T-cell (primary cell): ENCODE measurements at places on chromosomes 4 and X. TPM values are rescaled to one million over a fixed set of nuclear protein-coding genes. Genes with fewer than 3 reads are reported as not detected.

NRK gene
- total RNA-seq: not detected

GAB1 gene
- 0.96 TPM for total RNA-seq

GRCh38 chr4:7945709-7946380 is 6.2 kb upstream of the AFAP1 start:
- DNase-seq: no peak

DNA sequence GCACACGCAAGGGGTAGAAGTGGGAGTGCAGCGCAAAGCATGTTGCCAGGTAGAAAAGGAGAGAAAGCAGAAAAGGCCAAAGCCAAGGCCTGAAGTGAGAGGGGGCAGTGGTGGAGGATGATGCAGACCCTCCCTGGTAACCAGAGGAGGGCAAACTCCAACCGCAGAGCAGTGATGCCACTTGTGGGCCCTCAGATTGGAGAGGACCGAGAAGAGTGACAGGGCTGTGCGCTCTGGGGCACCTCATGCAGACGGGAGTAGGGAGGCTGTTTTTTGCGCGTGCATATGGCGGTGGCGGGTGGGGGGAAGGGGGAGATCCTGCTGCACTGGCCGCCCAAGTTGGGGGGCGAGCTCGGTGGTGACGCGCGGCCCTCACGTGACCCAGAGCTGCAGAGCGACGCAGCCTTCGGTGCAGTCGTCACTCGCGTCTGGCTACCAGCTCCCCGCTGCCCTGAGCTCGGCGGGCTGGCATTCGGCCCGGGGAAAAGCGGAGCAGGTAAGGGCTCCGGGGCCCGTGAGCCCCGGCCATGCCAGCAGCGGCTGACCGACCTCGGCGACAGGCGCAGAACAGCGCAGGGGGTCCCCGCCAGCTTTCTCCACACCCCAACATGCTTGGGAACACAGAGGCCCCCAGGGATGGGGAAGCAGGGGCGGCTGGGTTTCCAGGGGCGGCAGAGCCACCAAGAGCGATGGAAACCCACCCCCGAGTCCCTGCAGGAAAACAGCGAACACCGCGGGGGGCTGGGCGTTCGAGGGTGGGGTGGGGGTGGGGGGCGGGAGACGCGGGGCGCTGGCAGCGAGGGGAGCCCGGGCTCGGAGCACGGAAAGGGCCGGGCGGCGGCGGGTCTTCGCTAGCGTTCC is at the start of gene BEX3:
TSS of gene BEX3 (plus strand) at position 421 of the 861 bp plus-strand sequence. CDS start 984 bp downstream, outside the sequence.
- DNase-seq: peak; percentile 33

DNA sequence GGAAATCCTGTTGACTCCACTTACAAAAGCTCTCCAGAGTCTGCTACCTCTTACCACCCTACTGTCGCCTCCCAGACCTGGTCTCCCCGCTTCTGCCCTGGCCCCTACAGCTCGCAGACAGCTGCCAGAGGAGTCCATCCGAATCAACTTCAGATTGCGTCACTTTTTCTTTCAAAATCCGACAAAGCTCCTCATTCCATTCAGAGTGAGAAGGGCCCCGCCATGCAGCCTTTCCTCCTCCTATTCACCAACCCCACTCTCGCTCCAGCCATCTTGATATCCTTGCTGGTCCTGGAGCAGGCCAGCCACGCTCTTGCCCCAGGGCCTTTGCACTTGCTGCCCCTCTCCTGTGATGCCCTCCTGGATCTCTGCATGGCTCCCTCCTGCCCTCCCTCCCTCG is 5.2 kb upstream of the OPN1LW start:
- no peak for DNase-seq

- DNase-seq: no peak
Observed at GRCh38 chrX:106791495-106791894, 11.0 kb upstream of the TBC1D8B start.

DNA sequence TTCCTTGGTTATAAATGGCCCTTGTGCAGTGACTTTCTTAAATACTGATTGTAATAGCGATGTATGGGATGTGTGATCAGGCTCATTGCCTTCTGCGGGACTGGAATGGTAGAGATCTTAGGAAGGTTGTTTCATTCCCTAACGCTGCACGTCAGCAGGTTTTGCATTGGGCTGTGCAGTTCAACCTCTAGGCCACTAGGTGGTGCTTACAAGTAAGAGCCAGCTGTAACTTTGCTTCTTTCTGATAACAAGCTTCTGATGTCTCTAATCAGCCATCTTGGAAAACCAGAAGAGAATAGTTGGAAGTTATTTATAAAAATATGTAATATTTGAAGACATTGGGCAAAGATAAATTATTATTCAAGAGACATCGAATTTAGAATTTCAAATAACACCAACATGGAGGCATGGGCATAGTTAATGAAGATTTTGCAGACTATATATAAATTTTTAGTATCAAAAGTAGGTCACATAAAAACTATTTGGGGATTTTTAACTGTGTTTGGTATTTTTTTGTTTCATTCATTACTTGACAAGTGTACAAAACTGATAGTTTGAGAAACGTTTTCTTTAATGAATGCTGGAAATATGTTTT is 339.7 kb upstream of the PCDH7 start:
- DNase-seq: no peak

- no peak for DNase-seq
Observed at GRCh38 chr4:77697860-77698590, 92.4 kb downstream of the CXCL13 start.
